Stimulated activated CD8-positive, alpha-beta memory T cell treated with anti-CD3 and anti-CD28 coated beads, Interleukin-7, amount 100 ng/mL, for 48 hours (primary cell): ENCODE measurements at places on chromosomes 1 and 21.

- no peak for DNase-seq
These were observed 75.9 kb upstream of the GALNT2 start for GRCh38 chr1:229991104-229991513.

DNA sequence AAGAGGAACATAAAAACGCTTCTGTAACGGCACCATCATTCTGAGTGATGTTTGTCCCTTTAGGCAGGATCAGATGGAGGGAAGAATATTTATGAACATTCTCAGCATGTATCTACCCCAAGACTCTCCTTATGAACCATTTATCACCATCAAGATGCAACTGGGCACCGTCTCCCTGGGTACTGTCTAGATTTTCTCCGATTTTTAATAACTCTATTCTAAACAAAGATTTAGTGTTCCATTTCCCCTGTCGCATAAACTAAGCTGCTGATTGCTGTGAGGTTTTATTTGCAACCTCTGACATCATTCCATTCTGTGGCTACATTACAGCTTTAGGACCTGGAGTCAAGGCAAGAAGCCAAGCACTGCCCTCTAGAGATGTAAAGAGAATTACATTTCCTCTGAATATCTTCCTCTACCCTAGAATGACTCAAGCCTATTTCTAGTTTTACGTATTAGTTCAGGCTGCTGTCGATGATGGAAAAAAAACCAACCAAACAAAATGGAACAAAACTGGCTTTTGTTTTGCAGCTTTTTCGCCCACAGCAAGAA, 130.1 kb upstream of the MAP1LC3C start:
- DNase-seq: no peak

DNA sequence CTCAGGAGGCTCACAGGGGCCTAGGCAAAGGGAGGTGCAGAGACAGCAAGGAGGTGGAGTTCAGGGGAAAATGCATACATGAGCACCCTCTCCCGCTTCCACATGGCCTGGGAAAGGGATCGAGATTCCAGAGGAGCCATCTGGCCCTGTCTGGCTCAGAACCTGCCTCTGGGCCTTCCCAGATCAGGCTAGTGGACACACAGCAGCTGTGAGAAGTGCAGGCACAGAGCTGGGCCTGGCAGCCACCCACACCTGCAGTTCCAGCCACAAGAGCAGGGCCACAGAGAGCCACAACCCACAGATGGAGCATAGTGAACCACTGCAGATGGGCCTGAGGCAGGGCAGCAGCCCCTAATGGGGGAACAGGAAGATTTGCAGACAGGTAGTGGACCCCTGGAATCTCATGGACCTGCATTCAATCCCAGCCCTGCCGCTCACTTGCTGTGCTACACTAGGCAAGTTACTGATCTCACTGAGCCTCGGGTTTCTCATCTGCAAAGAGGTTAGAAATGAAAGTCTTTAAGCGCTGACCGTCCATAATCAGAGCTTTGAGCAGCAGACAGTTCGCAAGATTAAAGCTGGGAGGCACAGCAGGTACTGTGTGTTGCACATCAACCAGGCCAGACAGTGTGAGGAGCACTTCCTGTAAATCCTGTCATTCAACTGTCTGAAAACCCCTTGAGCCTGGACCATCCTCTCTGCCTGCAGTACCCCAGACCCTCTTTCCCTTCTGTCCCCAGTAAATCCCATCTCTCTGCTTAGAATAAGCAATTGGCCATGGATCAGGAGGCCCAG, 58.0 kb downstream of the MATN1 start:
- no peak for DNase-seq

DNA sequence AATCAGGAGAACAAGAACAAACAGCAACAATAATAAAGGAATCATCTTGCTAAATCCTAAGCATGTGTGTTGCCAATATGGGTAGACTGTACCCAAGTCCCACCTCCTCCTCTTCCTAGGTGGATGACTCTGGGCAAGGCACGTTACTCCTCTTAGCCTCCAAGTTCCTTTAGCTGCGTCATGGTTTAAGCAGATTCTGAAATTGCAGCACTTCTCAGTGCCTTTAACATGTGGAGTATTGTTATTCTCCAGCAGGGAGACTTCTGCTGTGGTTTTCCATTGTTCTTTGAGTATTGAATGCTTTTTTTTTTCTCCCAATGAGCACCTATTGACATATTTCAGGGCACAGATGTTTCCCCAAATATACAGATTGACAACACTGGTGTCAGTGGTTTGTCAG, 15.5 kb downstream of the ARHGEF10L start:
- no peak for DNase-seq

- no peak for DNase-seq
These were observed 58.1 kb downstream of the SSBP3 start for GRCh38 chr1:54347955-54348699.

GRCh38 chr1:214844319-214844718, 238.2 kb upstream of the KCNK2 start:
- DNase-seq: no peak

- no peak for DNase-seq
These were observed 32.1 kb downstream of the LRP8 start for GRCh38 chr1:53295726-53296116.
